Coronary artery (tissue), 2 donors: ENCODE measurements at places on chromosomes 2 and 18.

GRCh38 chr2:219331560-219332213 lies 857 bp downstream of the RESP18 start:
- DNase-seq: no peak

- DNase-seq: no peak
Measured at GRCh38 chr18:56468396-56468795, 170.0 kb downstream of the TXNL1 start.

DNA sequence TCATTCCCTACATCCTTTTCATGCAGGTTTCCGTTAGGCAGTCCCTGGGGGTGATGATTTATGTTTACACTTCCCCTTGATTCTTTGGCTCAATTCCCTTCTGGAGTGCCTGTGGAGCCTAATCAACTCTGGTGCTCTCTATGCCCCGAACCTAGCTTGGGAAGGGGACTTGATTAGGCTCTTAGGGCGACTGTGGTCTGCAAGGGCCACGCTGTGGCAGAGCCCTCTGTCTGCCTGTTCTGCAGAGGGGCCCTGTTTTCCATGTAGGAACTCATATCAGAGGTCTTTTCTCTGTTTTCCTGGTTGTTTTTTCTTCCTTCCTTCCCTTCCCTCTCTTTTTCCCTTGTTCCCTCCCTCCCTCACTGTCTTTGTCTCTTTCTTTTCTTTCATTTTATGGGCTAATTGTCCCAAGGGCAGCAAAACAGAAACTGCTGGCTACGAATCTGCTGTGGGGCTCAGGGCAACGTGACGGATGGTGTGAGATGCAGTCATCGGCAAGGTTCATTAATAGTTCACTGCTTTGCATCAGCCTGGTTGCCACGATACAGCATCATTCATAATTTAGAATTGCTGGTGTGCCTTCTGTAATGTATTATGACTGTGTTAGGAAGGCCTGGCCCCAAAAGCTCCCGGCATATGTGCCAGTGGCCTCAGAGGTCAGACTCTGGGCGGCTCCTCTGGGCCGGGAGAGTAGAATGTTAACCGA lies 134.5 kb downstream of the NAPG start:
- no peak for DNase-seq

GRCh38 chr2:137927846-137928245 lies 36.4 kb upstream of the HNMT start:
- DNase-seq: no peak

- DNase-seq: no peak
Measured at GRCh38 chr18:56118422-56118821, 520.0 kb downstream of the TXNL1 start.

GRCh38 chr18:13313006-13313686 lies 94.6 kb downstream of the LDLRAD4 start:
- no peak for DNase-seq
